ENCODE measurements at places on chromosomes 13 and 19. TPM values are rescaled to one million over a fixed set of nuclear protein-coding genes. Genes with fewer than 3 reads are reported as not detected.

- no peaks in the 10 kb centered on the region for H3K4me1 ChIP-seq
- no peak overlapping the region for H3K4me3 ChIP-seq
- no peaks in the 10 kb centered on the region for H3K27me3 ChIP-seq
- H3K27ac ChIP-seq = no peak overlapping the region
- H3K36me3 ChIP-seq = no peaks in the 10 kb centered on the region
Observed at GRCh38 chr13:62360609-62361008, 945.0 kb upstream of the PCDH20 start.

- H3K4me1 ChIP-seq = no peaks in the 10 kb centered on the region
- no peak overlapping the region for H3K4me3 ChIP-seq
- H3K36me3 ChIP-seq = peaks cover 6% of the 10 kb centered on the region
- DNase-seq = no peak
- H3K27ac ChIP-seq = no peak overlapping the region
- no peaks in the 10 kb centered on the region for H3K27me3 ChIP-seq
Observed at GRCh38 chr13:21522130-21522529, 63.0 kb upstream of the ZDHHC20 start.

GRCh38 chr19:3104708-3104983 is 10.5 kb downstream of the GNA11 start:
- H3K4me1 ChIP-seq = peaks cover 9% of the 10 kb centered on the region
- no peak for DNase-seq
- H3K27ac ChIP-seq = no peak overlapping the region
- H3K27me3 ChIP-seq = no peaks in the 10 kb centered on the region
- H3K4me3 ChIP-seq = no peak overlapping the region

- peaks cover under 1% of the 10 kb centered on the region for H3K36me3 ChIP-seq
- H3K4me1 ChIP-seq = peaks cover 2% of the 10 kb centered on the region
- no peaks in the 10 kb centered on the region for H3K27me3 ChIP-seq
Observed at GRCh38 chr13:48249018-48249417, 16.0 kb downstream of the ITM2B start.

DNA sequence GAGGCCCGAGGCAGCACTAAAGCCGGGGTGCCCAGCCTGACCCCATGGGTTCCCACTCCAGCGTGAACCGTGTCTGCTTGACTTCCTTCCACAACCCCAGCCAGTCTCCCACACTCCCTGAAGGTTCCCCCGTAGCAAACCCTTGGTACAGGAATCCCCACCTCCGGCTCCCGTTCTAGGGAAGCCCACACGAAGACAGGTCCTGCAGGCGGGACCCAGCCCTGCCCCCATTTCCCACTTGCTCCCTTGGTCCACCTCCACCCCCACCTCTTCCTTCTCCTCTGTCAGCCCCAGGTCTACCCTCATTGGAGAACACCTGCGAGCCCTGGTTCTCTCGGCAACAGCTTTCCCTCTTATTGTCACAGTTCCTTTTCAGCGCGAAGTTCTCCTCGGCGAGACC is 23.9 kb downstream of the C19orf81 start:
- no peak overlapping the region for H3K4me3 ChIP-seq
- no peaks in the 10 kb centered on the region for H3K36me3 ChIP-seq
- no peak overlapping the region for H3K27ac ChIP-seq
- no peaks in the 10 kb centered on the region for H3K27me3 ChIP-seq
- H3K4me1 ChIP-seq = no peaks in the 10 kb centered on the region

GRCh38 chr13:111142472-111142871 is 27.4 kb downstream of the ARHGEF7 start:
- no peak overlapping the region for H3K27ac ChIP-seq
- H3K4me1 ChIP-seq = no peaks in the 10 kb centered on the region
- H3K36me3 ChIP-seq = no peaks in the 10 kb centered on the region
- no peak overlapping the region for H3K4me3 ChIP-seq
- no peak for DNase-seq

The C19orf85 gene
- not detected for total RNA-seq

Measured in naive thymus-derived CD4-positive, alpha-beta T cell (primary cell).